Activated CD4-positive, alpha-beta T cell treated with anti-CD3 and anti-CD28 coated beads for 36 hours (primary cell): ENCODE measurements at places on chromosomes 2 and 18. TPM values are rescaled to one million over a fixed set of nuclear protein-coding genes. Genes with fewer than 3 reads are reported as not detected.

Gene ZAP70
- total RNA-seq: 153 TPM

- H3K4me3 ChIP-seq: no peak overlapping the region
- H3K27me3 ChIP-seq: peaks cover 30% of the 10 kb centered on the region
- H3K36me3 ChIP-seq: no peaks in the 10 kb centered on the region
Measured at GRCh38 chr2:118049816-118050140, 35.9 kb upstream of the CCDC93 start.

GRCh38 chr2:128727404-128727803, 408.7 kb upstream of the HS6ST1 start:
- no peaks in the 10 kb centered on the region for H3K27me3 ChIP-seq
- H3K36me3 ChIP-seq: no peaks in the 10 kb centered on the region
- no peak overlapping the region for H3K27ac ChIP-seq

Gene ASB18
- not detected for total RNA-seq

DNA sequence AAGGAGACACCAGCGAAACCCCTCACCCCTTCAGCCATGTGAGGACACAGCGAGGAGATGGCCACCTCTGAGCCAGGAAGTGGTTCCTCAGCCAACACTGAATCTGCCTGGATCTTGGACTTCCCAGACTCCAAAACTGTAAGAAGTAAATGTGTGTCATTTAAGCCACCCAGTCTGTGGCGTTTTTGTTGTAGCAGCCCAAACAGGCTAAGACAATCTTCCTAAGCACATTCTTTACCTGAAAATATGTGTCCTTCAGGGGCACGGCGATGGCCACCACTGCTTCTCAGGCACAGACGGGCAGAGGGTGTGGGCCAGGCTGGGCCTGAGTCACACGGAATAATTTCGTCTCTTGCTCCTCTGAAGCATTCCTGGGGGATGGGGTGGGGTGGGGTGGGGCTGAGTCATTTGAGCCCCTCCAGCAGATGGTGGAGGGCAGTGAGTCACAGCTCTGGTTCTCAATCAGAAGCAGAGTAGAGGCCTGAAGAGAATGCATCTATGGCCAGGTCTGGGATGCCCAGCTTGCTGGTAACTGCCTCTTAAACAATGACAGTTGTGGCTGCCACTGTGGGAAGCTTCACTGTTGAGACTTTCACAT, 142.4 kb downstream of the CAPN13 start:
- no peak overlapping the region for H3K27ac ChIP-seq
- H3K36me3 ChIP-seq: no peaks in the 10 kb centered on the region
- no peaks in the 10 kb centered on the region for H3K4me1 ChIP-seq
- no peak overlapping the region for H3K4me3 ChIP-seq
- DNase-seq: peak; percentile 28

DNA sequence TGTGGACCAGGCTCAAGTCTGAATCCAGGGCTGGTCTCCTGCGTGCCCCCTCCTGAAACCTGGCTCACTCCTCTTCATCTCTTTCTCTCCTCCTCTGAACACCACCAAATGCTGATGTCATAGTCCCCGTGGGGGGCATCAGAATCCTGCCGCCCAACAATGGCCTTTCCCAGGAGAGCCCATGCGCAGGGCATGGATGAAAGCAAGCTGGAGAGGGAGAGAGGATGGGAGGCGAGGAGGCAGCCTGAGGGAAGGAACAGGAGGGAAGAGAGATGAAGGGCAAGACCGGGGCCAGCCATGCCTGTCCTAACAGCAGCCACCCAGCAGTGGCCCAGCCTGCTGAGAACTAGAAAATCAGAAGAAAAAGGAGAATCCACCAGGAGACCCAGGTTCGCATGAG, 22.3 kb upstream of the LPIN1 start:
- DNase-seq: no peak
- peaks cover 16% of the 10 kb centered on the region for H3K27me3 ChIP-seq
- H3K36me3 ChIP-seq: no peaks in the 10 kb centered on the region
- H3K4me1 ChIP-seq: peaks cover 2% of the 10 kb centered on the region
- H3K4me3 ChIP-seq: no peak overlapping the region
- H3K27ac ChIP-seq: no peak overlapping the region

Gene ERCC3
- total RNA-seq: 49.5 TPM

Gene BUB1
- total RNA-seq: 93.5 TPM

Gene DNAJC5G
- total RNA-seq: not detected

Gene XRCC5
- total RNA-seq: 395 TPM

- H3K36me3 ChIP-seq: peaks cover 33% of the 10 kb centered on the region
- H3K4me3 ChIP-seq: no peak overlapping the region
- no peaks in the 10 kb centered on the region for H3K27me3 ChIP-seq
- H3K4me1 ChIP-seq: peaks cover 15% of the 10 kb centered on the region
Measured at GRCh38 chr2:69461404-69461803, 24.2 kb upstream of the NFU1 start.

DNA sequence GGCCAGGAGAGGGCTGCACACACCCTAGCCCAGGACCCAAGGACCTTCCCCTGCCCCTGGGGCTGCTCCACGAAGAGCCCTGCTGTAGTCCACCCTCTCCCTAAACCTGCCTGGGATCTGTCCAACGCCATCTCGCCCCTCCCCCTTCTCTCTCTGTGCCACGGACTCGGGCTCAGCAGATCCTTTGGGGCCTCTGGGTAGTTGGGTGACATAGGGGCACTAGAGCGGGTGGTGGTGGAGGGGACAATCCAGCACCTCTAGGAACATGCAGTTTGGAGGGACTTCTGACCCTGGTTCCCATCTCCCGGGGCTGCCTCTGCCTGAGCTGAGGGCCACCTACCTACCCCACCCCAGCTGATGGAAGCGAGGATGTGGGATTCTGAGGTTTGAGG, 7.3 kb upstream of the CRYBA2 start:
- peaks cover 72% of the 10 kb centered on the region for H3K27me3 ChIP-seq
- H3K27ac ChIP-seq: no peak overlapping the region
- H3K36me3 ChIP-seq: no peaks in the 10 kb centered on the region
- no peak for DNase-seq

DNA sequence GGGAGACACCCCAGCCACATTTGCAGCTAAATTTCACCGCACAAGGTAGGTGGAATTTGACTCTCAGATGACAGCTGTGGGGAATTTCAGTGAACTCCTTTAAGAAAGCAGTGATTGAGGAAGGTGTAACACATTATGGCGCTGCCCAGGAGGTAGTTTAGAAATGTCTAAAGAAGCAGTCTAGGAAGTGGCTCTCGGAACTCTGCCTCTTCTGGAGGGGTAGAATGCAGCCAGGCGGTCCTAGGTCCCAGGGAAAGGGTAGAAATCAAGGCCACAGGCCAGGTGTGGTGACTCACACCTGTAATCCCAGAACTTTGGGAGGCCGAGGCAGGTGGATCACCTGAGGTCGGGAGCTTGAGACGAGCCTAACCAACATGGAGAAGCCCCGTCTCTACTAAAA, 179.0 kb upstream of the HAAO start:
- H3K36me3 ChIP-seq: no peaks in the 10 kb centered on the region
- DNase-seq: no peak
- no peak overlapping the region for H3K27ac ChIP-seq
- no peak overlapping the region for H3K4me3 ChIP-seq

- no peak for DNase-seq
- no peak overlapping the region for H3K4me3 ChIP-seq
- H3K36me3 ChIP-seq: no peaks in the 10 kb centered on the region
- H3K27me3 ChIP-seq: peaks cover 19% of the 10 kb centered on the region
- H3K4me1 ChIP-seq: peaks cover 7% of the 10 kb centered on the region
Measured at GRCh38 chr18:59062643-59063006, 77.1 kb upstream of the SEC11C start.

Gene IL1B
- total RNA-seq: 0.18 TPM

GRCh38 chr2:201152999-201153815, 29.7 kb upstream of the CASP10 start:
- H3K27me3 ChIP-seq: no peaks in the 10 kb centered on the region
- DNase-seq: no peak
- H3K4me3 ChIP-seq: no peak overlapping the region
- peak overlapping the region; percentile 26 for H3K27ac ChIP-seq

GRCh38 chr2:19361325-19361990, 3.0 kb upstream of the OSR1 start:
- H3K4me1 ChIP-seq: peaks cover 43% of the 10 kb centered on the region
- H3K27me3 ChIP-seq: peaks cover 72% of the 10 kb centered on the region
- H3K4me3 ChIP-seq: peak overlapping the region; percentile 88
- H3K27ac ChIP-seq: peak overlapping the region; percentile 37
- peak; percentile 40 for DNase-seq

- H3K36me3 ChIP-seq: peaks cover 15% of the 10 kb centered on the region
- H3K27ac ChIP-seq: peak within 1 kb of the TSS; percentile 94
- peak within 1 kb of the TSS; percentile 76 for H3K4me3 ChIP-seq
- H3K4me1 ChIP-seq: peaks cover 30% of the 10 kb centered on the region
- peak; percentile 76 for DNase-seq
Measured at GRCh38 chr18:50967714-50968661, at the start of gene ELAC1. ELAC1 (plus strand) TSS chr18:50968040; CDS start chr18:50974405, 6,365 bp downstream.

DNA sequence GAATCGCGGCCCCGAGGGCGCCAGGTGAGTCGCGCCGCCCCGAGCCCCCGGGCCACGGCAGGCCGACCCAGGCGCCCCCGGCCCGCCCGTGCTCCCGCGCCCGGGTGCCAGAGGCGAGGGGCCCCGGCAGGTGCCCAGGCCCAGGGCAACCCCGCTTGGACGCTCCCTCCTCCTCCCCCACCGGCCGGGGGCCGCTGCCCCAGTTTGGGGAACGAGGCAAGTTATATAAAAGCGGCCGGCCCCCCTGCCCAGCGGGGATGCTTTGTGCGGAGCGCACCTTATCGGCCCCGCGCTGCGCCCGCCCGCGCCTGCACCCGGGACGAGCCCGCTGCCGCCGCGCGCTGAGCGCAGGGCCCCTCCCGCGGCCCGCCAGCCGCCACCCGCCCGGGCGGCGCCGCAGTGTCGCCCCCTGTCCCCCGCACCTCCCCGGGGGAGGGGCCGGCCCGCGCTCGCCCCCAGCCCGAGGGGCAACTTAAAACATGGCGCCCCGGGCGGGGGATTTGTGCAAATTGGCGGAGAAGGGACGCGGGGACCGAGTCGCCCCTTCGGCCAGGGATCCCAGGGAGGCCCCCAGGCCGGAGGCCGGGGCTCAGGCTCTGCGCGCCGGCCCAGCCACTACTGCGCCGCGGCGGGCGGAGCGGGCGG, 639 bp downstream of the EPB41L3 start:
- peak; percentile 32 for DNase-seq
- peak overlapping the region; percentile 52 for H3K4me3 ChIP-seq
- H3K36me3 ChIP-seq: no peaks in the 10 kb centered on the region
- H3K4me1 ChIP-seq: peaks cover 3% of the 10 kb centered on the region
- H3K27me3 ChIP-seq: peaks cover 39% of the 10 kb centered on the region

DNA sequence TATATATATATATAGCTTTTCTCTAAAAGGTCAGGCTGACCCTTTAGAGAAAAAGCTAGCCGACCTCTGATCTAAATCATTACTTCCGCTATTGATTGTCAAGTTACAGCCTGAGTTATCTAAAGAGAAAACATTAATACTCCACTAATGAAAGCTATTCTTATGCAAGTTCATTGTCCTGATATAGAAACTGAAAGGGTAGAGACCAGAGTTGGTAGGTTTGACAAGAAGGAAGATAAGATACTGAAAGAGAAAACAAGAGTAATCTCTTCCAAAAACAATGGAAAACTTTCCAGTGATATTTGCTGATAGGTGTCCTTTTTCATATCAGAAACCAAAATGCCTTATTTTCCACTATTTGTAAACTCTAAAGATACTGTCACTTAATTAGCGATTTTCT, 62.8 kb upstream of the SLC39A10 start:
- H3K4me3 ChIP-seq: no peak overlapping the region
- H3K27me3 ChIP-seq: no peaks in the 10 kb centered on the region
- no peak for DNase-seq
- H3K4me1 ChIP-seq: peaks cover 8% of the 10 kb centered on the region
- peaks cover 2% of the 10 kb centered on the region for H3K36me3 ChIP-seq
- H3K27ac ChIP-seq: no peak overlapping the region

- H3K27me3 ChIP-seq: peaks cover 28% of the 10 kb centered on the region
- no peak overlapping the region for H3K27ac ChIP-seq
- no peak for DNase-seq
- H3K4me3 ChIP-seq: no peak overlapping the region
Measured at GRCh38 chr2:28463893-28464292, 32.0 kb upstream of the PLB1 start.

DNA sequence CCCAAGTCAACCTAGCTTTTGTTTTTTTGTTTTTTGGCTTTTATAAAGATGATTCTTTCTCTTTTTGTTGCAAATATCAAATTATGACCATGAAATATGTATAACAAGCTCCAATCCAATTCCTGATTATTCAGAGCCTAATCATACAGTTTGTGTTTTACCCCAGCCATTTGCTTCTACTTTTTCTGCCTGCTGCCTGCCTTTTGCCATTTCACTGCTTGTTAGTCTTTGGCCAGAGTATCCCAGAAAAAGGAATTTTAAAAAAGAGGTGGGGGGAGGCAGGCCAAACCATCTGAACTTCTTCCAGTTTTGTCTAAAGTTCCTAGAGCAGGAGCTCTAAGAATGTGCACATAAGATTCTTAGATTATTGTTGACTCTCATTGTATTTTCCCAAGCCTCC, 211.9 kb upstream of the VRK2 start:
- H3K36me3 ChIP-seq: no peaks in the 10 kb centered on the region
- H3K4me1 ChIP-seq: no peaks in the 10 kb centered on the region
- H3K27ac ChIP-seq: no peak overlapping the region
- no peak overlapping the region for H3K4me3 ChIP-seq
- no peaks in the 10 kb centered on the region for H3K27me3 ChIP-seq

Gene PRSS56
- not detected for total RNA-seq

DNA sequence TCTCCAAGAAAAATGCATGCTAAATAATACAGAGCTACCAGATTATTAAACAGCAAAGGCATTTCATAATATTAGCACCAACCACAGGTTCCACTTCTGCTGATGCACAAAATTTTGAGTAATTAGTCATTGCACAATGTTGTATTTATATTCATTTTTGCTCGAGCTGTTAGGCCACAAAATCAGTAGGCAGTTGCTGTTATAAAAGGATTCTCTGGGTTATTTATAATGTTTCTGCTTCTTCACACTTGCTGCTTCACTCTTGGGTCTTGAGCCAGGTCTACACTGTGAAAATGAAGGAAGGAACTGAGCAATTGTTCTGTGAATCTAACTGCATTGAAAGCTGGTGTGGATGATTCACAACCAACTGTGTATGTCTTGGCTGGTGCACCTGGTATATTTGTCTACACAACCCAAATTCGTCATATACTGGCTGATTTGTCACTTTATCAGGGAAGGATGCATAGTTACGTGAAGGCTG, 38.3 kb downstream of the MRPL33 start:
- DNase-seq: no peak
- H3K4me3 ChIP-seq: no peak overlapping the region
- peaks cover 8% of the 10 kb centered on the region for H3K4me1 ChIP-seq
- H3K36me3 ChIP-seq: peaks cover 2% of the 10 kb centered on the region
- H3K27ac ChIP-seq: no peak overlapping the region

Gene CPO
- not detected for total RNA-seq

DNA sequence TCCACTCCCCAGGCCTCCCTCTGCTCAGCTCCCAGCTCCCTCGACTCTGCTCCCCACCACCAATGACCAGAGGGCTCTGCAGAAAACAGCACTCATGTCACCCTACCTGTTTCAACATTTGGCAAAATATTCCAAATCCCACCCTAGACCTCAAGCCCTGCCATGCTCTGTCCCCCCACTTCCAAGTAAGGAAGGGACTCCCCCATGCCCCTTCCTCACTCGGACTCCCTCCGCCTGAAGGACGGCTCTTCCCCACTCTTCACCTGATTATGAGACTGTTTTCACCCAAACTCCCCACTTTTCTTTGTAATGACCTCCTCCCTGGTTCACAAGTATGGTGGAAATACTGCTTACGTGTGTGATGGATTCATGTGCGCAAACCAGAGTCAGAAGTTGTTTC, 208.4 kb downstream of the MGAT5 start:
- no peaks in the 10 kb centered on the region for H3K4me1 ChIP-seq
- no peak for DNase-seq
- no peak overlapping the region for H3K4me3 ChIP-seq
- H3K27ac ChIP-seq: no peak overlapping the region
- no peaks in the 10 kb centered on the region for H3K27me3 ChIP-seq

- H3K27me3 ChIP-seq: no peaks in the 10 kb centered on the region
- H3K4me3 ChIP-seq: no peak overlapping the region
- peaks cover 74% of the 10 kb centered on the region for H3K4me1 ChIP-seq
Measured at GRCh38 chr2:216181351-216181750, 72.2 kb downstream of the XRCC5 start.
